ENCODE measurements at places on chromosomes 7 and 10. TPM values are rescaled to one million over a fixed set of nuclear protein-coding genes. Genes with fewer than 3 reads are reported as not detected.

Gene RRP12
- total RNA-seq, result 49.4 TPM

Gene LRRC61
- 13.0 TPM for total RNA-seq

Gene KAZALD1
- total RNA-seq, result 0.57 TPM

Gene PYROXD2
- total RNA-seq, result 4.4 TPM

Gene VWA2
- not detected for total RNA-seq

Gene PPP1R3C
- 0.63 TPM for total RNA-seq

Gene PNLIPRP2
- not detected for total RNA-seq

Gene SPDYE3
- total RNA-seq, result not detected

Gene XRCC2
- total RNA-seq, result 19.3 TPM

Gene PRKG1
- not detected for total RNA-seq

Gene RBAK
- total RNA-seq, result 12.4 TPM

DNA sequence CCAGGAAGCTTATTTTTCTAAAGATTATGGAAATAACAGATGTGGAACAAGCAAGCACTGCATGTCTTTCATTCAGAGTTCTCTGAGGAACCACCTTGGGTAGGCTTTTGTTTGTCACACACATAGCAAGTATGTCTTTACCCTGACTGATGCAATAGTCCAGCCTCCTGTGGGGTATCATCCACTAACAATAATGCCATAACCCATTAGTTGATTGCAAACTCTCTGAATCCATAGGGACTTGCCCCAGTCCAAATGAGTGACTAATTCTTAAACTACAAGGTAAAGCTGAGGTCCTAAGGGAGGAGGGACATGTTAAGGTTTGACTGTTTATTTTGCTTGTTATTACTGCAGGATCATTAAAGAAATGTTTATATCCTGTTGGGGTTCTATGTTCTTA lies 151.4 kb upstream of the PRPS1L1 start:
- DNase-seq, result no peak

- DNase-seq, result no peak
Observed at GRCh38 chr10:3935933-3936359, 150.9 kb upstream of the KLF6 start.

DNA sequence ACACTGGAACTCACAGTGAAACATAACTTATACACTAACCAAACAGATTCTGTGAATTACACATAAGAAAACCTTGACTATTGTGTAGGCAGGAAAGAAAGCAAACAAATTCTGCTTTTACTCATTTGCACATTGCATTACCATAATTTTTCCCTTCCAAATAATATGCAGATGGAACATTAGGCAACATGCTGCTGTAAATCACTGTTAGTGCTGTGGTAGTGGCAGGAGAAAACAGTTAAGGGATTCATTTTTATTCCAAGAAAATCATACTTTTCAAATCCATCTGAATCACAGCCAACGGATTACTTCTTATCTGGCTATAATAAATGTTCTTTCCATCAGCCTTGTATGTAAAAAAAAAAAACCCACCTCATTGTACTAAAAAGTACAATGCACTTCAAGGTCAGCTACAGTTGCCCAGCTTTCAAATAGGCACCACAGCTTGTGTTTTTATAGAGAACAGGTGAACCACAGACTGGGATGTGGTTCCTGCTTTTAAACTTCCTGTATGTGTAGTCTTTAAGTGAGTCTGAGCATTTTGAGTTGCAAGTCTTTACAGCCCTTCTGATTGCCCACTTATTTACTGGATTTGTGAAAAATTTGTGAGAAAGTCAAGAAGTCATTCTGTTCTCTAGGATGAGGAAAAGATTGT lies 590.0 kb upstream of the SEMA3D start:
- DNase-seq, result no peak

DNA sequence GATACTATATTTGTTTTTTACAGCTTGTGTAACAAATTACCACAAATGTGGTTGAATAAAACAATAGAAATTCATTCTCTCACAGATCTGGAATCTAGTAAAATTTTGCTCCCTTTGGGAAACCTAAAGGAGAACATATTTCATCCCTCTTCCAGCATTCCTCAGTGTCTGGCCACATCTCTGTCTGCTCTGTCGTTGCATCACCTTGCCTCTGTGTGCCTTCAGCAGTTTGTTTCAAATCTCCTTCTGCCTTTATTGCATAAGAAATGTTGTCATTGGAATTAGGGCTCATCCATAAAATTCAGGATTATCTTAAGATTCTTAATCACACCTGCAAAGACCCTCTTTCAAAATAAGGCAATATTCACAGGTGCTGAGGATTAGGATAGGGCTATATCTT lies 14.5 kb downstream of the OR2A14 start:
- no peak for DNase-seq

DNA sequence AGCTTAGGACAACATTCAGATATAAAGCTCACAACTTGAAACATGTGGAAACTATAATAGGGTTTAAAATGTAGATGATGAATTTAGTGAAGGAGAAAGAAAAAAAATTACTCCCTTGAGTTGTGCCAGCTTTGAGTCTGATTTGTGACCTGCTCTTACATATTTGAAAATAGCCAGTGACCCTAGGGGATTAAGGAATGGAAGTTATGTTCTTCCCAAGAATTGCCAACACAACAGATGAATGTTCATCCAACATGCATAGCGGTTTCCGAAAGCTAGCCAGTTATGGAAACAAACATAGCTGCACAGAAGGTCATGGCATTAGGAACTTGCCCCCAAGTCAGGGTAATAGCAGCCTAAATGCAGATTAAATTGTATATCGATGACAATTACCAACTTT lies 10.8 kb downstream of the TMEM196 start:
- DNase-seq, result no peak

- DNase-seq, result no peak
Observed at GRCh38 chr7:103547451-103548284, 101.7 kb upstream of the SLC26A5 start.

- DNase-seq, result peak; percentile 25
Observed at GRCh38 chr7:157018997-157019608, 8.6 kb upstream of the MNX1 start.

DNA sequence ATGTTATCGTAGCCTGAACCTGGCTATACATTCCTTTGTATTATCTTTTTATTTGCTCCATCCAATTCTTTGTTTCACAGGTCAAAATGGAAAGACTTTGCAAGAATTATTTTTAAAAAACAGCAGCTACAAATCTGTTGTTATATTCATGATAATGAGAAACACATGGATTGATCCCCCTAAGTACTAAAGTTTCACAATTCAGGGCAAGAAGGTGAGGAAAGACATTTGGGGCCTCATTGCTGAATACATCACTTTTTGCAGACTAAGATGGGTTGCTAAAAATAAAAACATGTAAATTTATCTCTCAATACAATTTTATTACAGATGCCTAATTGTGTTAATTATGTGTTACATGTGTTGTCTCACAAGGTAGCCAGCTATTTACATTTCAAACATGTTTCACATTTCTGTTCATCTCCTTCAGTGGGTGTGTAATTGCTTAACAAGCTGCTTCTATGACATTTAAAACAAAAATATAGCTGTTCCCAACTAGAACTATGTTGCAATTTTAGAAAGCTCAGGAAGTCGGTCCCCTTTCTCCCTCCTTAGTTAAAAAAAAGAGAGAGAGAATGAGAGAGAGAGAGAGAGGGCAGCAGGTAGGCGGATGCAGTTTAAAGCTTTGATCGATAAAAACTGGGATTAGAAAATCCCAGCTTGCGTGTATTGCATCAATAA lies 606.3 kb upstream of the FZD8 start:
- DNase-seq, result no peak

- no peak for DNase-seq
Observed at GRCh38 chr7:157089100-157089610, 49.6 kb upstream of the UBE3C start.

- no peak for DNase-seq
Observed at GRCh38 chr10:27998954-27999275, at the start of gene ODAD2. TSS of gene ODAD2 (minus strand) at chr10:27999079. CDS start at chr10:27995142, 3,937 bp downstream.

- no peak for DNase-seq
Observed at GRCh38 chr7:18400275-18400674, 95.3 kb upstream of the HDAC9 start.

DNA sequence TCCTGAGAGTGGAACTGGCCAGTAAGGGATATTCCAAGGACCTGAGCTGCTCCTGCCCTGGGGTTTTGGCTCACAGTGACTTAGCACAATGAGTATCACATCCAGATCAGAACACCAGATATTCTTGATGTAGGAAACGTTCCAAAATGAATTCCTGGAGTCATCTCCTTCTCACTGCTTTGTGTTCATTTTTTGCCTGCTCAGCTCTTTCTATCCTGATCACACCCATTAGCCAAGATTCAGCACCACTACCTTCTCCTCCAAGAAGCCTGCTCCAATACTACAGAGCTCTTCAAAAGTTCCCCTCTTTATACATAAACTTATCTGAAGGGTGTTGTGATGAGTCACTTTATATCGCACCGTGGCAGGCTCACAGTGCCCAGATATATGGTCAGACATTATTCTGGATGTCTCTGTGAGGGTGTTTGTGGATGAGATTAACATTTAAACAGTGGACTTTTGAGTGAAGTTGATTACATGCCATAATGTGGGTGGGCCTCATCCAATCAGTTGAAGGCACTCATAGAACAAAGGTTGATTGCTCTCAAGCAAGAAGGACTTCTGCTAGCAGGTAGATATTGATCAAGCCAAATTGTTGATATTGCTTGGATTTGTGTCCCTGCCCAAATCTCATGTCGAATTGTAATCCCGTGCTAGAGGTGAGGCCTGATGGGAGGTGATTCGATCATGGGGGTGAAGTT lies 1155.2 kb upstream of the AUTS2 start:
- no peak for DNase-seq

DNA sequence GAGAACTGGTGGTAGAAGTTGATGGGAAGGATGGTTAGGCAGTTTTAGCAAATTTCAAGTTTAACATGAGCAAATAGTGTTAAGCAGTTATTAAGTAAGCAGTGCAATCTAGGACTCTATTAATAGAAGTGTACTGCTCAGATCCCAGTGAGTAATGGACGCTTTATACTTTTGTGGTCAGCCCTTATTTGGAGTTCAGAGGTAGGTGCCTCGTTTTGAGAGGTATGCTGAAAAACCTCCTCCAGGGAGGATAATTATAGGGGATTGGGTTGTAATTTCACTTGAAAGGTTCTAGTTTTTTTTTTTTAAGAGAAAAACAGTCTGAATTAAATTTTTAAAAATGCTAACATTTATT lies 33.5 kb upstream of the CCDC7 start:
- no peak for DNase-seq

- no peak for DNase-seq
Observed at GRCh38 chr7:108561047-108561619, 8.4 kb downstream of the THAP5 start.

DNA sequence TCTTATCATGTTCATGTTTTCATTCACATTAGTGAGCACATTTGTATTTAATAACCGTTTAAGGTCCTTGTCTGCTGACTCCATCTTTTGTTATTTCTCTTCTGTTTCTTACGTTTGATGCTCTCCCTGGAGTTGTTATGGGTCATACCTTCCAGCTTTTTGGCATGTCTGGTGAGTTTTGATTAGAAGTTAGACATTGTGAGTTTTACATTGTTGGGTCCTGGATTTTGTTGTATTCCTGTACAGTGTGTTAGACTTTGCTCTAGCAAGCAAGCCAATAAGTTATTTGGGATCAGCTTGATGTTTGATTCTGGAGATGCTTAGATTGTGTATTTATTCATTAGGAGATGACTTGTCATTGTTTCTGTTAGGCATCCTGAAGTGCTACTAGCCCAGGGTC lies 16.9 kb downstream of the OLAH start:
- no peak for DNase-seq

GRCh38 chr10:61903221-61903927 lies 1.9 kb downstream of the ARID5B start:
- DNase-seq, result peak; percentile 86

- peak; percentile 69 for DNase-seq
Observed at GRCh38 chr10:17805921-17806577, 3.1 kb upstream of the MRC1 start.

- no peak for DNase-seq
Observed at GRCh38 chr7:44078521-44078920, 3.8 kb downstream of the POLM start.
